ENCODE measurements at places on chromosomes 12 and 14. TPM values are rescaled to one million over a fixed set of nuclear protein-coding genes. Genes with fewer than 3 reads are reported as not detected.

Gene GDF3
- total RNA-seq, result not detected

Gene PIANP
- 0.97 TPM for total RNA-seq

Gene MYO1A
- total RNA-seq, result 0.55 TPM

Gene NRXN3
- 1.0 TPM for total RNA-seq

Gene GPN3
- 31.3 TPM for total RNA-seq

Gene SLC2A14
- 0.12 TPM for total RNA-seq

Gene NPC2
- total RNA-seq, result 262 TPM

Gene PLA2G1B
- total RNA-seq, result not detected

Gene KRT82
- not detected for total RNA-seq

Gene EPYC
- not detected for total RNA-seq

Gene KRT74
- not detected for total RNA-seq

Gene CIROP
- not detected for total RNA-seq

Gene KRT3
- total RNA-seq, result not detected

Gene LHX5
- not detected for total RNA-seq

Gene VWF
- total RNA-seq, result 0.28 TPM

Gene CMKLR1
- total RNA-seq, result not detected

Gene RNF212B
- not detected for total RNA-seq

Gene OR6C76
- not detected for total RNA-seq

Gene P2RX7
- not detected for total RNA-seq

Gene C12orf60
- total RNA-seq, result 1.7 TPM
